ENCODE measurements at places on chromosomes 11 and 22.
A peak's percentile ranks its signal among the peaks of the same experiment; 100 is the strongest.

- no peak for DNase-seq
Observed at GRCh38 chr11:77400271-77400670, 73.6 kb downstream of the PAK1 start.

GRCh38 chr11:68206211-68206610 is 6.9 kb downstream of the KMT5B start:
- DNase-seq: no peak

- no peak for DNase-seq
Observed at GRCh38 chr11:94961255-94961654, 12.1 kb downstream of the CWC15 start.

GRCh38 chr22:45310977-45311531 is 1.3 kb downstream of the FAM118A start:
- DNase-seq: no peak

DNA sequence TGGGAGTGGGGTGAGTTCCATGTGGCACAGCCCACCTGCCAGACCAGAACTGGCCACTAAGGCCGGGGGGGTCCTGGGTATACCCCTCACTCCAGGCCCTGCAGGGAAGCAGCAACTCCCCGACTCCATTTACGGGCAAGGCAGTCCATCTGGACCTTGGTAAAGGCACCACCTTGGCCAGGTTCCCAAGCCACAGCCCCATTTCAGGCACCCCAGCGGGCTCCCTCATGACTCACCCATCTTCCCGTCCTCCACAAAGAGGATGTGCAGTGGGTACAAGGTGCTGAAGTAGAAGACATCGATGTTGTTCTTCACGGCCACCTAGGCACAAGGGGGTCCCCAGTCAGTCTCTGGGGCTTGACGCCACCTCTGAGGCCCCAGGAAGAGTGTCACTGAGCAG is 15.7 kb upstream of the RASL10A start:
- no peak for DNase-seq

- DNase-seq: no peak
Observed at GRCh38 chr11:13759050-13759449, 90.6 kb downstream of the FAR1 start.

DNA sequence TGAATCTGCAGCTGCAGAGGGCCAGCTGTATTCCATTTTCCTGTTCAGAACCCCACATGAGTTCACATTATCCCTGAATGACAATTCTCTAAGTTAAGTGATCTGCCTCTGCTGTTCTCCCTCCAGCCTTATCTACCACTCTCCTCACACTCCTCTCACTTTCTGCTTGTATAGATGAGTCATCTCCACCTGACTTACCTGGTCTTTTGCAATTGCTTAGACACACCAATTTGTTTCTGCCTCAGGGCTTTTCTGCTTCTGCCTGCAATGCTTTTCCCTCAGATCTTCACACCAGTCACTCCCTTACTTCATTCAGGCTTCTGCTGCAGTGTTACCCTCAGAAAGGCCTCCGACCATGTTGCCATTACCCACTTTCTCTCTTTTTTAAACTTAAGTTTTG is 118.1 kb downstream of the ATM start:
- no peak for DNase-seq

- DNase-seq: no peak
Observed at GRCh38 chr11:112797092-112797491, 164.1 kb upstream of the NCAM1 start.

DNA sequence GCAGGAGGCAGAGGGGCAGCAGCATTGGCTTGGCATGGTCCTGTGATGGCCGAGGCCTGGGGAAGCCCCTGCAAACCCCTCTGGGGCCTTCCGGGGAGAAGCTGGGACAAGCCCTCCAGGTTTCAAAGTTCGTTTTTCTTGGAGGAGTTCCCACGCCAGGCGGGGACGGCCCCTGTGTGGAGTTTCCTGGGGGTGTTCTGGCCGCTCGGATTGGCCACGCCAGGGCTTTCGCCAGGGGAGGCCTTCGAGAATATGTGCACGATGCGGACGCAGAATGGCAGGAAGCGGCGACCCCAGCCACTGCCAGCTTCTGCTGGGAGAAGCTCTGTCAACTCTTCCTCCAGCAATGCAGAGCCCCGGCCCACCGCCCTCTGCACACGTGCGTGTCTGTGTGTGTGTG is 102.3 kb upstream of the ASPHD2 start:
- DNase-seq: no peak

GRCh38 chr22:26588729-26589366 is 1.1 kb downstream of the TPST2 start:
- no peak for DNase-seq

- no peak for DNase-seq
Observed at GRCh38 chr22:30607300-30607930, 441 bp downstream of the TCN2 start.

DNA sequence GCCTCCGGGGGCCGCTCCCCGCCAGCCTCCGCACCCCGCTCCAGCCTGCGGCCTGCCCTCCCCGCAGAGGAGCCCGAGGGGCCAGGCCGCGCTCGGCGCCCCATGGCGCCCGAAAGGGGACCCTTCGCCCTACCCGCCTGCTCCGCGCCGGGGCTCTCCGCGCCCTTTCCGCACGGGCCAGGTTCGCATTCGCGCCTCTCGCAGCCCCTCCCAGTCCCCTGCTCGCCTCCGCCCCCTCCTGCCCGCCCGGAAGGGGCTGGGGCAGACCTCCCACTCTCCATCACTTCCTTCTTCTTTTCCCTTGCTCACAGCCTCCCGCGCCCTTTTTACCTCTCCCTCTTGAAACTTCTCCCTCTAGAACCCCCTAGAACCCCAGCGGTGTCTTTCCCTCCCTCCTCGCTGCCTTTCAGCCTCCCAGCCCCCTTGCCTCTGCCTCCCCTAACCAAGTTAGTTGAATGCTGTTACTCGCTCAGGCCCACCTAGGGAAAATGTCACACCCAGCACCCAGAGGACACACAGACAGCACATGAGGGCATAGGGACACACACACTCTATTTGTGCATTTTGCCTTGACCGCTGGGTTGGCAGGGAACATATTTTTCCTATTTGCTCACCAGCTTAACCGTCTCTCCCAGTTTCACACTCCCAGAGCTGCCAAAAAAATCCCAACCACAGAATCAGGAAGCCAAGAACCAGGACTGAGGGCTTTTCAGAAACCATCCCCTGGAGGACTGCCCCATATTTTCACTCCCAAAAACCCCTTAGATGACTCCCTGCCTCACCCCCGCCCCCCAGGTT is at the start of gene SLC43A3:
Gene SLC43A3, minus strand, starts transcription at position 193 of the 798 bp plus-strand sequence. CDS start 949 bp downstream, outside the sequence.
- peak; percentile 80 for DNase-seq

DNA sequence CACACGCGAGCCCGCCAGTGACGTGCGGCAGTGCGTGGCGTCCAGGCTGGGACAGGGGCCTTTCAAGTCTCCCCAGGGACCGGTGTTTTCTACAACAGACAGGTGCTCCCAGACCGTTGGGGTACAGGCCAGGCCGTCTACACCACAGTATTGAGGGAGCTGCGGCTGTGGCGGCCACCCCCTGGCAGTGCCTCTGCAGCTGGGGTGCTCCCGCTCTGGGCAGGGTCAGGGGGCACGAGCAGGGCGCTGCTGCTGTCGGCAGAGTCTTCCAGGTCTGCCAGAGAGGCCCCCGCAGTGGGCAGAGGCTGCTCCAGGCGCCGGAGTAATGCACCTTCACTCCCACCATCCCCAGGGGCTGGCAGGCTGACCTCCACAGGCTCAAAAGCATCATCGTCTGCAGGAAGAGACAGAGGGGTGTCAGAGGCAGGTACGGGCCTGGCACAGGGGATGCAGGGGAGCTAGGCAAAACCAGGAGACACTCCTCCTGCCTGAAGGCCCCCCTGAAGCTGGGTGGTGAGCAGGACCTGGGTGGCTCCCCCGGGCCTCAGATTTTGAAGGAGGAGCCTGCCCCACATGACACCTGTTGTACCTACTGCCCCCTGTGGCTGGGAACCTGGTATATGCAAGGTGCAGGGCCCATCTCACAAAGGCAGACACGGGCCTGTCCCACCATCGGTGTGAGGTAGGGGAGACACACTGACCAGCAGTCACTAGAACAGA is 83.3 kb downstream of the DGCR2 start:
- no peak for DNase-seq

DNA sequence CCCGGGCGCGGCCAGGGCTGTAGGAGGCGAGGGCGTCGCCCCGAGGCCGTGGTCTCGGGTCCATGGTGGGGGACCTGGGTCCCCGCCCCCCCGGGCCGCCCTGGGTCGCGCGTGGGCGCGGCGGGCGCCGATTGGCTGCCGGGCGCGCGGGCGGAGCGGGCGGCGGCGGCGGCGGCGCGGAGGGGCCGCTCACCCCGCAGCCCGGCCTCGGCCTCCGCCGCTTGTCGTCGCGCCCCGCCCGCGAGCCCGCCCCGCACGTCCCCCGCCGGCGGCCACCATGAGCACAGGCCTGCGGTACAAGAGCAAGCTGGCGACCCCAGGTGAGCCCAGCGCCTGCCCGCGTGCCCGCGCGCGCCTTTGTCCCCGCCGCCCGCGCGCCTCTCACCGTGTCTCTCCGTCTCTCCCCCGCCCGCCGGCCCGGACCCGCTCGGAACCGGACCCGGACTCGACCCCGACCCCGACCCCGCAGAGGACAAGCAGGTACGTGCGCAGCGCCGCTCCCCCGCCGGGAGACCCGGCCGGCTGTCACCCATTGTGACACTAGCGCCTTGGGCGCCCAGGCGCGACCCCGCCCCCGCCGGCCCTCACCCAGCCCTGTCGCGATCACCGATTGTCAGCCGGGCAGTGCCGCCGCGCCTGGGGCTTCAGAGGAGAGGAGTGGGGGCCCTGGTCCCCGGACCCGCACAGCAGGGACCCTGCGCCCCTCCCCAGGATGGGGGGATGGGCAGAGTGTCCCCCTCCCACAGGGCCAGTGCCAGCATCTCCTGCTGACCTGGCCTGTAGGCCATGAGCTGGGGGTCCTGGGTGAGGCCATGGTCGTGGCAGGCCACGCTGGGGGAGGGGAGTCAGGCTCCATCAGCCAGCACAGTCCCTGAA is at the start of gene SEPTIN5:
Gene SEPTIN5, plus strand, starts transcription at position 192 of the 876 bp plus-strand sequence. Its CDS starts 86 bp downstream, at position 278.
- DNase-seq: no peak

Data from stimulated activated CD8-positive, alpha-beta memory T cell treated with anti-CD3 and anti-CD28 coated beads, Interleukin-2, amount 100 ng/mL, for 48 hours (primary cell).